ENCODE measurements at places on chromosomes 7 and 10.

DNA sequence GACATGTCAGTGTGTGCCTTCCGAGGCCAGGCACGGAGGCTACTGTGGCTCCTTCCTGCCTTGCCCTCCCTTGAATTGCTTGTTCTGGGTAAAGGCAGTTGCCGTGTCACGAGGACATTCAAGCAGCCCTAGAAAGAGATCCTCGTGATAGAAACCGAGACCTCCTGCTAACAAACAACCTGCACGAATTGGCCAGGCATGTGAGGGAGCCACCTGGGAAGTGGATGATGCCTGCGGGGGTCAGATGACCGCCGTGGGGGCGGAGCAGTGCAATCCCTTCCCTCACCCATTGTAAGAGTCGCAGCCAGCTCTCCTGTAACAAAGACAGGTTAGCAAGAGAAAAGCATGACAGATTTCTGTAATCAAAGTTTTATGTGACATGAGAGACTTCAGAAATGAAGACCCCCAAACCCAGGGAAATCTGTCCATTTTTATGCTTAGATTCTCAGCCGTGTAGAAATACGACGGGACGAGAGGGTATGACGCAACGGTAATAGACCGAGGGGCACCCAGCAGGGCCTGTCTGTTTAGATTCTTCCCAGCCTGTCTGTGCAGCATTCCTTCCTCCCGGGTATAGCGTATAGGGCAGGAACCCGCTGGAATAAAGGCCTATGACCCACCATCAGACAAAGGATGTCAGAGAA lies 241.7 kb downstream of the GATA3 start:
- DNase-seq = no peak
- peaks cover 7% of the 10 kb centered on the region for H3K27me3 ChIP-seq
- no peaks in the 10 kb centered on the region for H3K36me3 ChIP-seq

GRCh38 chr10:69504576-69505250 lies 53.4 kb downstream of the TSPAN15 start:
- H3K27me3 ChIP-seq = peaks cover 44% of the 10 kb centered on the region
- no peak overlapping the region for H3K27ac ChIP-seq
- H3K4me3 ChIP-seq = no peak overlapping the region
- peaks cover 2% of the 10 kb centered on the region for H3K36me3 ChIP-seq

DNA sequence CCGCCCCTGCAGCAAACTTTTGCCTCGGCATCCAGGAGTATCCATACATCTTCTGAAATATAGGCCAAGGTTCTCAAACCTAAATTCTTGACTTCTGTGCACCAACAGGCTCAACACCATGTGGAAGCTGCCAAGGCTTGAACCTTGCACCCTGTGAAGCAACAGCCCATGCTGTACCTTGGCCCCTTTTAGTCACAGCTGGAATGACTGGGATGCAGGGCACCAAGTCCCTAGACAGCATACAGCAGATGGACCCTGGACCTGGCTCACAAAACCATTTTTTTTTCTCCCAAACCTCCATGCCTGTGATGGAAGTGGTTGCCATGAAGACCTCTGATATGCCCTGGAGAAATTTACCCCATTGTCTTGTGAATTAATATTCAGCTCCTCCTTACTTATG lies 233.8 kb upstream of the KCND2 start:
- no peak for DNase-seq
- H3K27ac ChIP-seq = no peak overlapping the region
- no peak overlapping the region for H3K4me3 ChIP-seq
- no peaks in the 10 kb centered on the region for H3K36me3 ChIP-seq
- H3K27me3 ChIP-seq = no peaks in the 10 kb centered on the region

GRCh38 chr7:20298486-20298901 lies 32.2 kb upstream of the ITGB8 start:
- peaks cover 2% of the 10 kb centered on the region for H3K4me1 ChIP-seq
- no peak overlapping the region for H3K4me3 ChIP-seq
- no peaks in the 10 kb centered on the region for H3K36me3 ChIP-seq
- no peak for DNase-seq
- H3K27me3 ChIP-seq = no peaks in the 10 kb centered on the region
- H3K27ac ChIP-seq = no peak overlapping the region

DNA sequence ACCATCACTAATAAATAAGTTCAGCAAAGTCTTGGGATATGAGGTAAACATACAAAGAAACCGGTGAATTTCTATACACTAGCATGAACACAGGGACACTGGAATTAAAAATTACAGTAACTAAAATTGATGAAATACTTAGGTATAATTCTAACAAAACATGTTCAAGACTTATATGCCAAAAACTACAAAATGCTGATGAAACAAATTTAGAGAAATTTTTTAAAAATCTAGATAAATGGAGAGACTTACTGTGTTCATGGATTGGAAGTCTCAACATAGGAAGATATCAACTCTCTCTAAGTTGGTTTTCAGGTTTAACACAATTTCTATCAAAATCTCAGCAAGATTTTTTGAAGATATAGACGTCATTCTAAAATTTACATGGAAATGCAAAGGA lies 128.8 kb upstream of the RET start:
- no peak for DNase-seq
- no peak overlapping the region for H3K27ac ChIP-seq
- H3K36me3 ChIP-seq = no peaks in the 10 kb centered on the region
- H3K27me3 ChIP-seq = peaks cover 25% of the 10 kb centered on the region
- H3K4me3 ChIP-seq = no peak overlapping the region
- H3K4me1 ChIP-seq = peaks cover 10% of the 10 kb centered on the region

DNA sequence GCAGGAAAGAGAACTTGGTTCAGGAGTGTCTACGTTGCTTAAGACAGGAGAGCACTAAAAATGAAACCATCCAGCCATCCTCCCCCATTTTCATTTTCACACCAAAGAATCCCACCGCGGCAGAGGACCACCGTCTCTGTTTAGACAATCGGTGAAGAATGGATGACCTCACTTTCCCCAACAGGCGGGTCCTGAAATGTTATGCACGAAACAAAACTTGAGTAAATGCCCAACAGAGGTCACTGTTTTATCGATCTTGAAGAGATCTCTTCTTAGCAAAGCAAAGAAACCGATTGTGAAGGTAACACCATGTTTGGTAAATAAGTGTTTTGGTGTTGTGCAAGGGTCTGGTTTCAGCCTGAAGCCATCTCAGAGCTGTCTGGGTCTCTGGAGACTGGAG lies 1.4 kb upstream of the IL6 start:
- no peaks in the 10 kb centered on the region for H3K27me3 ChIP-seq
- no peak overlapping the region for H3K27ac ChIP-seq

DNA sequence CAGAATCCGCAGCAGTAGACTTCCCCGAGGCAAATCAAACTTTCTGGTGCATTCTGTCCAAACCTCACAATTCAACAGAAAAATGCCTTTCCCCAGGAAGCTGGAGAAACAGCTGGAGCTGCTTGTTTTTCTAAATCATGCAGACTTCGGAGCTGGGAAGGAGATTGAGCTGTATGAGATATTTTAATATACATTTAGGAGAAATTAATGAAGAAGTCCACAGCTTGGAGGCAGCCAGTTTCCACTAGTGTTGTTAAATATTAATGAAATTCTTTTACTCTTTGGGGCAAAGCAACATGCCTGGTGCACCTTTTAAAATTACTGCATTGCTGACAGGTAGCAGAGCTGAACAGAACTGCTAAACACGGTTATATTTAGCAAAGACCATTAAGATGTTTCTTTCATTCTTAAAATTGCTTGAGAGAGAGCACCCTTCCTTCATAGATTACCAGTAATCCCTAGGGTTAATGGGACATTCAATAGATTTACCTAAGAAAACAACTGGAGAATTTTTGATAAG lies 566.4 kb downstream of the SORCS3 start:
- H3K4me1 ChIP-seq = no peaks in the 10 kb centered on the region
- H3K27ac ChIP-seq = no peak overlapping the region
- no peaks in the 10 kb centered on the region for H3K27me3 ChIP-seq
- no peaks in the 10 kb centered on the region for H3K36me3 ChIP-seq
- H3K4me3 ChIP-seq = no peak overlapping the region

DNA sequence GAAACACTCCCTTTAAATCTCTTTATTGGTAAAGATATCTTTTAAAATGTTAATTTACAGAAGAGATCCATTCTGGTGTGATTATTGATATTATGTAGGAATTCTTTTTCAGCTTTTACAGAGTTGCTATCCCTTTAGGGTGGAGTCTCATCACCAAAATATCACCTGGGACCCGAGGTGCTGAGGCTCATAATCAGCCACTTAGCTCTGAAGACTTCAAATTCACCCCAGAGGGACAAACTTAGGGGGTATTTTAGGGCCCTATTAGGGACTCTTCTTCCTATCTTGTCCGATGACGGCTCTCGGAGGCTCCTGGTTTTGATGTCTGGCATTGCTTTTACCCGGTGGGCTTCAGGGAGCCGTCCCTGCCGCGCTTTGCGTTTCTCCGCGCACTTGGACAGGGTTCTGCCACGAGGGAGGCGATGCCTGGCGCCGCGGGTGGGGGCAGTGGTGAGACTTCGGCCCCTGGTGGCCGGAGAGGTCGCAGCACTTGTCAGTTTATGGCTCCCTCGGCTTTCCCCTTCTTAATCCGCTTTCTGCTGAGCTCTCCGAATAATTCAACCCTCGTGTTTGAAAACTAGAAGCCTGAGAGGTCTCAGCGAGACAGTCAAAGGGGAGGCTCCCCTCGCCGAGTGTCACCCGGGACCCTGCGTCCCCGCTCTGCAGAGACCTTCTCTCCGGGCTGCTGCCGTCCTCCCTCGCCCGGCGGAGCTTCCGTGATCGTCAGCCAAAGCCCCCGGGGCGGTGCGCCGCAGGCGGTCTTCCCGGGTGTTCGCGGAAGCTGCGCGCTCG lies 27.8 kb downstream of the RBM20 start:
- DNase-seq = peak; percentile 83
- H3K4me1 ChIP-seq = no peaks in the 10 kb centered on the region
- no peaks in the 10 kb centered on the region for H3K27me3 ChIP-seq
- H3K4me3 ChIP-seq = peak overlapping the region; percentile 83
- H3K36me3 ChIP-seq = no peaks in the 10 kb centered on the region

- H3K4me3 ChIP-seq = no peak overlapping the region
- no peaks in the 10 kb centered on the region for H3K36me3 ChIP-seq
- no peaks in the 10 kb centered on the region for H3K27me3 ChIP-seq
- H3K27ac ChIP-seq = no peak overlapping the region
These were observed 54.0 kb downstream of the IFIT5 start for GRCh38 chr10:89468191-89468965.

DNA sequence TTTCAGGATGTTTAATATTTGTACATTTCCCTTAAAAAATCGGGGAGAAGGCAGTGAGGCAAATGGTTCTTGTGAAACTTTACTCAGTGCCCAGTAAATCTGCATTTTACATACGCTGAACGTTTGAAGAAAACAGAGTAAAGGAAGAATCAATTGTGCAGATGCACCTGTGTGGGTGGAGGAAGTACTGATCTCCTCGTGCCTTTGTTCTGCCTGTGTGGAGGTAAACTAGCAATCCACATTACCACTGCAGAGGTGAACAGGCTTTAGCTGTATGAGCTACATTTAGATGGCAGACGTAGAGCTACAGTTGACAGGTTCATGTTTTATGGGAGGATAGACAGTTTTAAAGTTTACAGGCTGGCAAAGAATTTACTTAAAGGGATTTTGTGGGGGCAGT lies 62.7 kb upstream of the VIPR2 start:
- no peaks in the 10 kb centered on the region for H3K36me3 ChIP-seq
- no peaks in the 10 kb centered on the region for H3K4me1 ChIP-seq
- no peak overlapping the region for H3K27ac ChIP-seq
- no peaks in the 10 kb centered on the region for H3K27me3 ChIP-seq
- DNase-seq = no peak

DNA sequence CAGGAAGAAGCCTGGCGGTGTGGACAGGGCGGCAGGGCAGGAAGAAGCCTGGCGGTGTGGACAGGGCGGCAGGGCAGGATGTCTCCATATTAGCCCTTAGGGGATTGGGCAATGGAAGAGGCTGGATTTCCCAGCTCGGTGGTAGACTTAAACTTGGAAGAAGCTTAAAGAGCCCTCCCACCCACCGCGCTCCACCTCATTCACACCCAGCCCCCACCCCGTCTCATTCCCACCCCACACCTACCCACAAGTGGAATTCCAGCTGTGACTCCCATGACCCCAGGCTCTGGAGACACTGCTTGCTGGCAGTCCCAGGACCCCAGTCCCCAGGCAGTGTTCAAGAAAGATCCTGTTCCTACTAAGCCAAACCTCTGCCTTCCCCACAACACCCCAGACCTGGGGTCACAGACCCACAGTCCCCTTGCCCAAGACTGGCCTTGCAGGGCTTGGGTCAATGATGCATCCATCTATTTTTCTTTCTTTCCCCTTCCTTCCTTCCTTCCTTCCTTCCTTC lies 34.0 kb downstream of the SPDYE6 start:
- H3K27ac ChIP-seq = no peak overlapping the region
- peaks cover 14% of the 10 kb centered on the region for H3K4me1 ChIP-seq
- DNase-seq = no peak
- H3K27me3 ChIP-seq = no peaks in the 10 kb centered on the region

DNA sequence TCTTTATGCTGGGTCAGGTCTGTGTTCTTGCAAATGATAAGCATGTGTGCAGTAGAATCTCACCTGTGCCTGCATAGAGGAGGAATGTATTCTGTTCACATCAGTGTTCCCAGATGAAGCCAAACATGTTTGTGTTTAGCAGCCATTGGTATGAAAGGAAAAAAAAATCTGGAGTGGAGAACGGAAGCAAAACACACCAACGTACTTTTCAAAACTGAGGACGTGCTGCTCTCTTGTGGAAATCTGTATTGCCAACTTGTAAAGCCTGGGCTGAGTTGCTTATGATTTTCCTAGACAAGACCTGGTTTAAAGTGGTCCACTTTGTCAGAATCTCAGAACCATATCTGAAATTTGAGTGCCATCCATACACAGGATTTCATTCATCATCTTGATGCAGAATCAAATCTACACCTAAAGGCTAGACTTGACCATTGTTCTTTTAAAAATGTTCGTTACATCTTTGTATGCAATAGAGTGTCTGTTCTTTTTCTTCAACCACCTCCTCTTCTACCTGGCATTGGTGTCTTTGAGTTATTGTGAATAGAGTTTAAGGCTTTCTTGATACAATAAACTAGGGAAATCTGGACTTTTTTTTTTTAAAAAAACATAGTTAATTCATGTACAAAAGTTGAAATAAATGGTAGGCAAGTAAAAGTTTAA lies 367.7 kb downstream of the PHF14 start:
- no peak overlapping the region for H3K4me3 ChIP-seq
- H3K36me3 ChIP-seq = no peaks in the 10 kb centered on the region
- peaks cover 1% of the 10 kb centered on the region for H3K4me1 ChIP-seq
- H3K27ac ChIP-seq = no peak overlapping the region
- DNase-seq = peak; percentile 71
- H3K27me3 ChIP-seq = no peaks in the 10 kb centered on the region

- H3K4me1 ChIP-seq = peaks cover 13% of the 10 kb centered on the region
- H3K4me3 ChIP-seq = no peak overlapping the region
- H3K36me3 ChIP-seq = no peaks in the 10 kb centered on the region
- no peak for DNase-seq
- H3K27me3 ChIP-seq = no peaks in the 10 kb centered on the region
These were observed 194.6 kb upstream of the TMEM72 start for GRCh38 chr10:44716470-44717015.

- no peak overlapping the region for H3K27ac ChIP-seq
- H3K27me3 ChIP-seq = no peaks in the 10 kb centered on the region
- no peak for DNase-seq
- peaks cover 10% of the 10 kb centered on the region for H3K4me1 ChIP-seq
- H3K4me3 ChIP-seq = no peak overlapping the region
- H3K36me3 ChIP-seq = peaks cover 7% of the 10 kb centered on the region
These were observed 158.0 kb downstream of the TRIL start for GRCh38 chr7:28800150-28800549.

- no peaks in the 10 kb centered on the region for H3K36me3 ChIP-seq
- H3K4me1 ChIP-seq = peaks cover 40% of the 10 kb centered on the region
- peaks cover 98% of the 10 kb centered on the region for H3K27me3 ChIP-seq
- H3K4me3 ChIP-seq = peak overlapping the region; percentile 57
These were observed 1.4 kb upstream of the CYP26A1 start for GRCh38 chr10:93072225-93072712.

- no peaks in the 10 kb centered on the region for H3K27me3 ChIP-seq
- H3K36me3 ChIP-seq = peaks cover 44% of the 10 kb centered on the region
- DNase-seq = peak; percentile 95
- H3K4me3 ChIP-seq = no peak overlapping the region
- peak overlapping the region; percentile 22 for H3K27ac ChIP-seq
- H3K4me1 ChIP-seq = peaks cover 24% of the 10 kb centered on the region
These were observed 21.2 kb downstream of the CYP17A1 start for GRCh38 chr10:102815790-102816549.

All from mesenchymal stem cell (in vitro differentiated cells and primary cell).